Fibroblast of skin of scalp (primary cell): ENCODE measurements at places on chromosomes 3 and 15.
A peak's percentile ranks its signal among the peaks of the same experiment; 100 is the strongest.

- no peak for DNase-seq
Measured at GRCh38 chr3:69004138-69004537, 9.3 kb downstream of the EOGT start.

GRCh38 chr15:68277131-68277602 is 378 bp upstream of the FEM1B start:
- DNase-seq: peak; percentile 67

DNA sequence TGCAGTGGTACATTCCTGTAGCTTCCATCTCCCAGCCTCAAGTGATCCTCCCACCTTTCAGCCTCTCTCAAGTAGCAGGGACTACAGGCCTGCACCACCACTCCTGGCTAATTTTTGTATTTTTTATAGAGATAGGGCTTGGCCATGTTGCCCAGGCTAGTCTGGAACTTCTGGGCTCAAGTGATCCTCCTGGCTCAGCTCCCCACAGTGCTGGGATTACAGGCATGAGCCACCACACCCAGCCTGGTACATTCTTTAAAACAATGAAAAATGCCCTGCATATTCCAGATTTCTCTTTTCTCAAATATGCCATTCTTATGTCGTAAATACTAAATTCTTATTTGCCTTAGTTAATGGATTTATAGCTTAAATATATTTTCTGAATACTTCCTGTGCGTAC is 581.4 kb downstream of the MECOM start:
- peak; percentile 46 for DNase-seq

DNA sequence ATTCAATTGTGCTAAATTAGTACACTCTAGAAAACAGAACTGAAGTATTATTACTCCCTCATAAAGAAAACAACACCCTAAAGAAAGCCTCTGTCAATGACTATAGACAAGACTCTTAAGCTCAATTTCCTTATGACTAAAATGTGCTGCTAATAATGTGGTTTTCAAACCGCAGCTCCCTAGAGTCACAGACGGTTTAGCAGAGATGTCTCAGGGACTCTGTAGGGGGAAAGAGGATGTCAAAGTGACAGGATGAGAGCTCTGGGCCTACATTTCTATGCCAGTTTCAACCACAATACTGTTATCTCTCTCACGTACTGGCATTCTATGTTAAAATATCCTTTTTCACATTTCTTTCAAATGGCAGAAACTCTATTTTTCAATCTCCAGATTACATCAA is 37.6 kb upstream of the WDR49 start:
- peak; percentile 63 for DNase-seq

- DNase-seq: no peak
Measured at GRCh38 chr15:51323749-51324148, 14.6 kb downstream of the CYP19A1 start.

GRCh38 chr15:62280625-62281024 is 115.5 kb upstream of the C2CD4B start:
- no peak for DNase-seq

DNA sequence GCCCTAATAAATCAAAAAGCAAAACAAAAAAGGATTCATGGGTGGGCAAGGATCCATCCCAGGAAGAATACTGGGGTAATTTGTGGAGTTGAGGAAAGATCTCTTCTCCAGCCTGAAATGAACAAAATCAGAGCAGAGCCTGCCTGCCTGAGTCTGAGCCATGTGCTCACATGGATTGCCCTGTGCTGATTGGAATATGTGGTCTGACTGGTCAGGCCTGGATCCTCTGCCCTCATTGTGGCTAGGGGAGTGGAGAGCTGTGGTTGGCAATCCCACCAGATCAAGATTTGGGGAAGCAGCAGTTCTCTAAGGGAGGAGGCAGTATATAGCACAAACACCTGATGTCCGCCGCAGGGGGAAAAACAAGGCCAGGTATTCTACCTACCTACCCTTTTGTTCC is 6.8 kb upstream of the NUDT16 start:
- DNase-seq: no peak

DNA sequence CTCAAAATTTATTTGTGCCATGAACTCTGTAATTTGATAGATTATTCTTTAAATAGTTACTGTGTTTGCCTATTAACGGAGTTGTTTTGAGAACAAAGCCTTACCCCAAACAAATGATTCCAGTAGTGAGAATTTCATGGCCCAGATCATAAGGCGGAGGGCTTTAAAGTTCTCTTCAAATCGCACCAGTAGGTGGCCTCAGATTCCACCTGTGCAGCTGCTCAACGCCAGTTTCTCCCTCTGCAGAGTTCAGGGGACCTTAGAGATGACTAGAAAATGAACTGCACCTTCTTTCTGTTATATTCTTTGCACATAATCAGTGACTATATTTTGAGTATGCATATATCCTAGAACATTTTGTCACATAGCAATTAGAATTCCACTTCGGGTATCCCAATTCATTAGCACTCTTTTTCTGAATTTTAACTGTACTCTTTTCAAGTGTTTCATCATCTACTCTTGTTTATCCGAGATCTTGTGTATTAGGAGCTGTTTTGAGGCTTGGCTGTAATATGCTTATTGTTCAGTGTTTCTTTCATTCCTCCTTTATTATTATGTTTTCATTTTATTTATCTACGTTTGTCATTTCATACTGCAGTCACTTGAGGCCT is 232.6 kb upstream of the CHRM5 start:
- peak; percentile 31 for DNase-seq

- no peak for DNase-seq
Measured at GRCh38 chr15:80527961-80528360, 123.8 kb downstream of the ARNT2 start.

GRCh38 chr15:52783929-52784798 is 6.0 kb downstream of the ONECUT1 start:
- DNase-seq: peak; percentile 13

- DNase-seq: peak; percentile 80
Measured at GRCh38 chr3:132448216-132448961, 31.1 kb downstream of the DNAJC13 start.

DNA sequence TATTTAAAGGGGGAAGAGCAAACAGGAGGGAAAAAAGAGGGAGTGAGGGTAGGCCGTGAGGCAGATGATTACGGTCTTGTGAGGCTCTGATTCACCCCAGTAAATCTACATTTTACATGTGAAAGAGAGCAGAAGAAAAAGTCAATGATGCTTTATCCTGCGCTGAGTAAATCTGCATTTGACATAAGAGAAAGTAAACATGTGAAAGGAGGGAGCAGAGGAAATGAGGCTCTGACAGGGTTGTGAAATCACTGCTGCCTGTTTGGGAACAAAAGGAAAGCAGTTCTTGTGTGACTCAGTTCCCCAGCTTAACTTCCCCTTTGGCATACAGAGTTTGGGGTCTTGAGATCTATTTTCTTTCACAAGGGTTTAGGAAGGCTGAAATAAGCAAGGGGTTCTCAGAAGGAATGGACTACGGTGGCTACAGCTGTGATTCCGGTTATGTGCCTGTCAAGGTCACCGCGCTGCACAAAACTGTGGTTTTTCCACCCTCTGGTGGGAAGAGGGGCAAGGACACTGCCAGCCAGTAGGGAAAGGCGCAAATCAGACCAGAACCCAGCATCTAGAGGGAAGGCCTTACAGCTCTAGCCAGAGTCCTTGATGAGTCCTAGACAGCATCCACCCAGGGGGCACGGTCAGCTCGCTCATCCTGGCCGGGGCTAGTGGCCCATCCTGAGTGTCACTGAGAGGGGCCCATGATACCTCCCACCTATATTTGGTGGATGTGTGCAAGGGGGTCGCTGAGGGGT is 18.9 kb upstream of the HCN4 start:
- DNase-seq: no peak

DNA sequence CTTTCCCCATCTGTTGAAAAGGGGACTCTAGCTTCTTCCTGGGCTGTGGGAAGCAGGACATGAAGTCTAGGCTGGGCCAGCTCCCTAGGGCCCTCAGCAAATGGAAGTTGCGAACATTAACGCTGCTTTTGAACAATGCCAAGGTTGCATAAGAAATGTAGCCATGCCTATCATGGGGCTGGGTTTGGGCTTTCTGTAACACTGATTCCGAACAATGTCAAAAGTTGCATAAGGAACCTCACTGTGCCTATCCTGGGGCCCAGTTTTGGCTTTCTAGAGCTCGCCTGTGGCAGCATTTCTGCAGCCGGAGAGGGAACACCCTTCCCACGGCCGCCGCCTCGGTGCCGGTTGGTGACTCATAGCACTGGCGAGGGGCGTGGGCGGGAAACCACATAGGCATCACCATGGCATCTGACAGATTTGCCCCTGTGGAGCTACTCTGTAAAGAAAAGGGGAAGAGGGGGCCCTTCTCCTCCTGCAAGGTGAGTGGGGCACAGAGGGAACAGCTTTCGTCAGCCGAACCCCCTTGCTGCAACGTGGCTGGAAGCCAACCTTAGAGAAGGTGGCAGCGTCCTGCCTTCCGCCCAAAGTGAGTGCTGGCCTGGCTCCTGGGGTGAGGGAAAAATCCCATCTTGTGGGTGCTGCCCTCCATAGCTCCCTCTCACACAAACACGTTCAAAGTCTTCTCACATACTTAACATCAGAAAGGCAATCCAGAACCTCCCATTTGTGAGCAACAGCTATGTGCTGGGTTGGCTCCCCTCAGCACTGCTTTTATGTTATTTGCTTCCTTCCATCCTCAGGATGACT is 46.6 kb upstream of the ATP2B2 start:
- DNase-seq: peak; percentile 12

GRCh38 chr3:169245631-169246030 is 417.9 kb downstream of the MECOM start:
- DNase-seq: no peak

DNA sequence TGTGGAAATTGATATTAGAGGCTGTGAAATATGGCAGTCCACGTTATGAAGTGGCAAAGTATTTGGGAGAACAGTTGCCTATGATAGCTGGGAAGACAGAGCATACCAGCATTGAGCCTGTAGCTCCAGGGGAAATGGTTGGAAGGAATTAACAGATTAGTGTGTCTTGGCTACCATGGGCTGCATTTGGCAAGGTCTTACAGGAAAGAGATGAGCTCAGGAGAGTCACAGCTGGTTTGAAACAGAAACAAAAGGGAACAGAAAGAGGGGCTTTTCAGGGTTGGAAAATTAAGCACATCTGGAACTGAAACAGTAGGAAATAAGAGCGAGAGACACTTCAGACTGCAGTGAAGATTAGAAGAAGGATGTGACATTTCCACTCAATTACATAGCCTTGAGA is 141.7 kb downstream of the FBLN2 start:
- no peak for DNase-seq

GRCh38 chr3:106130384-106131198 is 261.8 kb upstream of the CBLB start:
- DNase-seq: peak; percentile 92

DNA sequence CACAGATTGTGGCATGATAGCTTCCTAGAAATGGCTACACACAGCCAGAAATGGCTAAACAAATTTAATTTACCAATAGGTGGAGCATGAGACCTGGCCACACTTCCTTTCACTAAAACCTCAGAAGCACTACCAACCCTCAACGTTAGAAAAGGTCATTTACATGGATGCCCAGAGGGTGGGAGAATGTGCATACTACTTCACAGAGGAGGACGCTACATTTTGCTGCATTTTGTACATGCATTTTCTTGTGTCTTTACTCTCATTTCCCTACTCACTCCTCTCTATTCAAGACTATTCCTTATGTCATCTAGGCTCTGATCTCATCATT is 40.1 kb downstream of the C2CD4B start:
- no peak for DNase-seq

GRCh38 chr15:31349233-31350141 is 22.9 kb downstream of the KLF13 start:
- DNase-seq: no peak

GRCh38 chr15:57287123-57287521 is 89.2 kb upstream of the CGNL1 start:
- DNase-seq: no peak
